Hepatocyte (in vitro differentiated cells): ENCODE measurements at places on chromosomes 16 and 17. TPM values are rescaled to one million over a fixed set of nuclear protein-coding genes. Genes with fewer than 3 reads are reported as not detected.

GRCh38 chr16:10086620-10087019 lies 95.6 kb downstream of the GRIN2A start:
- H3K4me3 ChIP-seq: no peak overlapping the region
- DNase-seq: no peak
- no peaks in the 10 kb centered on the region for H3K36me3 ChIP-seq
- H3K27ac ChIP-seq: no peak overlapping the region
- no peaks in the 10 kb centered on the region for H3K4me1 ChIP-seq

- H3K4me3 ChIP-seq: peak overlapping the region; percentile 95
- peak; percentile 38 for DNase-seq
- H3K4me1 ChIP-seq: peaks cover 8% of the 10 kb centered on the region
- H3K36me3 ChIP-seq: no peaks in the 10 kb centered on the region
- peak overlapping the region; percentile 58 for H3K27ac ChIP-seq
Observed at GRCh38 chr16:50025537-50025931, 509 bp downstream of the CNEP1R1 start.

DNA sequence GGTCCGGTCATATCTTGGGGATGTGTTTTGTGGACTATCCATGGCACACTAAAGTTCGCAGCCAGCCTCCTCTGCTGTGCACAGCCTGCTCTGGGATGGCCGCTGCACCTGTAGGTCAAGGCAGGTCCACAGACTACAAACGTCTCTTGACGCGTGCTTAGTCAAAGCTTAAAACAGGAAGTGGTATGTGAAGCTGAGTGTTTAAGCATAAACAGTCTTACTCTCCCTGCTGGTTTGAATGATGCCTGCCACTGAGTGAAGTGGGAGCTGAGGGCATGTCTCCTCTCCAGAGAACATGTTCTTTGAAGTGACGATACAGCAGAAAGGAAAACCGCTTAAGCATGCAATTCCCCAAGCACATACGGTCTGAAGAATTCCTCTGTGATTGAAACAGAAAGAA lies 365.6 kb downstream of the SLC39A11 start:
- no peaks in the 10 kb centered on the region for H3K27me3 ChIP-seq
- no peak overlapping the region for H3K4me3 ChIP-seq
- H3K36me3 ChIP-seq: no peaks in the 10 kb centered on the region
- H3K27ac ChIP-seq: no peak overlapping the region

DNA sequence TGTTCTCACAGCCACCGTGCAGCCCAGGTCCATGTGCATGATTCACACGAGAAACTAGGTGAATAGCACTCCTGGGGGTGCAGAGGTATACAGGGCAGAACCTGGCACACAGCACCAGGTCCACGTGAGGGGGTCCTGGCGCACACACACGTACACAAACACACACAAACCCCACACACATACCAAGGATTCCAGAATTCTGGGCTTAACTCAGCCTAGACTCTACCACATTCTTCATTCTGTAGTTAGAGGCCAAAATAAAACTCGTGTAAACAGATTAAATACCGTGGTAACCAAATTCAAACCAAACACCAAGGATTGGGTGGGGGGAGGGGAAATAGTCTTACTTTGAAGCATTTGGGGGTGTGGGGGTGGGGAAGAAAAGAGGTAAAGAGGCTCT lies 58.5 kb downstream of the XYLT1 start:
- no peaks in the 10 kb centered on the region for H3K36me3 ChIP-seq
- DNase-seq: no peak
- H3K27ac ChIP-seq: no peak overlapping the region
- H3K4me3 ChIP-seq: no peak overlapping the region
- peaks cover 9% of the 10 kb centered on the region for H3K4me1 ChIP-seq
- H3K27me3 ChIP-seq: no peaks in the 10 kb centered on the region

CTU2 gene
- 5.9 and 8.9 TPM in 2 replicates for total RNA-seq

FASN gene
- 67.2 and 118 TPM in 2 replicates for total RNA-seq

- peaks cover 8% of the 10 kb centered on the region for H3K4me1 ChIP-seq
- H3K4me3 ChIP-seq: no peak overlapping the region
Observed at GRCh38 chr17:46195939-46196716, 2.9 kb upstream of the KANSL1 start.

DNA sequence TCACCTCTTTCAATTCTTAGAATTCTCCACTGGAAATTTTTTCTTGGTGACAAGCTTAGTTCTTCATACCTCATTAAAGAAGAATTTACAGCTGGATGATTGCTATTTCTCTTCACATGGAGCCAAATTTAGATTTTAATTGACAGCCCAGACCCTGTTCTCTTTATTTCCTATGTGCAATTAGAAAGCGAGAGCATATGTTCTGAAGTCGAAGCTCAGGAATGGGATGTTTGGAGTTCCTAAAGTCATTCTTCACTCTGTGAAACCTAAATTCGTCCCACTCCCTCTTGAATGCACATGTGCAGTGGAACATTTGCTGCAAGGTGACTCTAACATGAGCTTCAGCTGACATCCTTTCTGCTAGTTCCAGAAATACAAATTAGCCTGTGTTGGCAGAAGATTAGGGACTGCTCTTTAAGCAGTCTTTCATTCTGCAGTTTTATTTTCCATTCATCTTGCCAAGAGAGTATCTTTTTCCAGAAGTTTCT lies 129.3 kb upstream of the KCNJ16 start:
- no peak overlapping the region for H3K4me3 ChIP-seq
- H3K27me3 ChIP-seq: no peaks in the 10 kb centered on the region
- H3K4me1 ChIP-seq: peaks cover 3% of the 10 kb centered on the region
- H3K36me3 ChIP-seq: no peaks in the 10 kb centered on the region
- no peak overlapping the region for H3K27ac ChIP-seq

DNA sequence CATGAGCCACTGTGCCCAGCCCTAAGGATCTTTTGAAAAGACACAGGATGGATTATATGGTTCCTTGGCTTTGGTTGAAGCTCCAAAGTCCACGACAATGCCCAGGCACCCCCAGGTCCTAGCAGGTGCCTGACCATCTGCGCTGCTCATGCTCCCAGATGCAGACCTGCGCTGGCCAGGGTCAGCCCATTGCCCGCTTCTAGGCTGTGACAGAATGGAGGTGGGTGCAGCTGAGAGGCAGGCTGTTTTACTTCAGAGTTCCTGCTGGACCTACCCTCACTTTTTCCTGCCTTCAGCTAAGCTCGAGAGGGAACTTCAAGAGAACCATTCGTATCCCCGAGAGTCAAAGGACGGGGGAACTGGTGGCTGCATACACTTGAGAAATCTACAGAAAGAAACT lies 60.5 kb downstream of the AMFR start:
- DNase-seq: no peak
- peaks cover 3% of the 10 kb centered on the region for H3K36me3 ChIP-seq
- H3K4me1 ChIP-seq: peaks cover 1% of the 10 kb centered on the region
- H3K27me3 ChIP-seq: no peaks in the 10 kb centered on the region
- no peak overlapping the region for H3K27ac ChIP-seq
- H3K4me3 ChIP-seq: no peak overlapping the region

TNK1 gene
- total RNA-seq: 8.4 and 11.4 TPM in 2 replicates

GRCh38 chr16:27328937-27329336 lies 15.2 kb downstream of the IL4R start:
- H3K27me3 ChIP-seq: no peaks in the 10 kb centered on the region
- peak overlapping the region; percentile 63 for H3K27ac ChIP-seq
- no peak overlapping the region for H3K4me3 ChIP-seq
- DNase-seq: no peak

CBX2 gene
- 11.8 and 16.3 TPM in 2 replicates for total RNA-seq

- H3K4me3 ChIP-seq: peak overlapping the region; percentile 33
- H3K4me1 ChIP-seq: peaks cover 4% of the 10 kb centered on the region
- peak overlapping the region; percentile 86 for H3K27ac ChIP-seq
- DNase-seq: peak; percentile 90
Observed at GRCh38 chr16:3149630-3150345, 15.0 kb downstream of the ZNF213 start.

DNA sequence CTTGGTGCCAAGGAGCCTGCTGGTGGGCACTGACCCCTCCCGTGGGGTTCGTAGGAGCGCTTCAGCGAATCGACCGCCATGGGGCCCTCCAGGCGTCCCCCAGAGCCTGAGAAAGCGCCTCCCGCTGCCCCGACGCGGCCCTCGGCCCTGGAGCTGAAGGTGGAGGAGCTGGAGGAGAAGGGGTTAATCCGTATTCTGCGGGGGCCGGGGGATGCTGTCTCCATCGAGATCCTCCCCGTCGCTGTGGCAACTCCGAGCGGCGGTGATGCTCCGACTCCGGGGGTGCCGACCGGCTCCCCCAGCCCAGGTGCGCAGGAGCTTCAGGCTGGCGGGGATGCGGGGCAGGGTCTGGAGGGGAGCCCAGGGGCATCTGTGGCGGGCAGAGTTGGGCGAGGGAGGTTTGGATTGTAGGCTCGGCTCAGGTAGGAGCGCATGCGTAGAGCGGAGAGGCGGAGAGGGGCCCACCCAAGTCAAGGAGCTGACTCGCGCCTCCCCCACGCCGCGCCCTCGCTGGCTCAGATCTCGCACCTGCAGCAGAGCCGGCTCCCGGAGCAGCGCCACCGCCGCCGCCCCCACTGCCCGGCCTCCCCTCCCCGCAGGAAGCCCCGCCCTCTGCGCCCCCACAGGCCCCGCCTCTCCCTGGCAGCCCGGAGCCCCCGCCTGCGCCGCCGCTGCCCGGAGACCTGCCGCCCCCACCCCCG lies 19.8 kb downstream of the FMNL1 start:
- peak; percentile 81 for DNase-seq
- H3K4me3 ChIP-seq: peak overlapping the region; percentile 58
- peaks cover 22% of the 10 kb centered on the region for H3K27me3 ChIP-seq
- H3K4me1 ChIP-seq: peaks cover 11% of the 10 kb centered on the region
- H3K36me3 ChIP-seq: no peaks in the 10 kb centered on the region

DNA sequence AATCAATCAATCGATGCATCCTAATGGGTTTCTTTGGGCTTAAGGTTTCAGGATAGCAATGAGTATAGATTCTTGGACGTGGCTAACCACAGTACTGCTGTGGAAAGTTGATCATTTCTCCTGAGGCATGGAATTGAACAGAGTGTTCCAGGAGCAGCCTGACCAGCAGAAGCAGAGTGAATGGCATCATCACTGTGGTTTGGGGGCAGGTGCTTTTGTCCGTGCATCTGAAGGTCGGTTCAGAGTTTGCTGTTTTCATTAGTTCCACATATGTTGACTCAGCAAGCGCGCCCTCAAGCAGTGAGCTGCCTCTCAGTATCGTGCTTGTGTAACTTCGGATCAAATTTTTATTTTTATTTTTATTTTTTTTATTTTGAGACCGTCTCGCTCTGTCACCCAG lies 24.9 kb downstream of the KIAA0513 start:
- DNase-seq: no peak
- peaks cover 37% of the 10 kb centered on the region for H3K4me1 ChIP-seq
- H3K27ac ChIP-seq: no peak overlapping the region
- no peaks in the 10 kb centered on the region for H3K27me3 ChIP-seq
- H3K36me3 ChIP-seq: no peaks in the 10 kb centered on the region
- H3K4me3 ChIP-seq: no peak overlapping the region

DNA sequence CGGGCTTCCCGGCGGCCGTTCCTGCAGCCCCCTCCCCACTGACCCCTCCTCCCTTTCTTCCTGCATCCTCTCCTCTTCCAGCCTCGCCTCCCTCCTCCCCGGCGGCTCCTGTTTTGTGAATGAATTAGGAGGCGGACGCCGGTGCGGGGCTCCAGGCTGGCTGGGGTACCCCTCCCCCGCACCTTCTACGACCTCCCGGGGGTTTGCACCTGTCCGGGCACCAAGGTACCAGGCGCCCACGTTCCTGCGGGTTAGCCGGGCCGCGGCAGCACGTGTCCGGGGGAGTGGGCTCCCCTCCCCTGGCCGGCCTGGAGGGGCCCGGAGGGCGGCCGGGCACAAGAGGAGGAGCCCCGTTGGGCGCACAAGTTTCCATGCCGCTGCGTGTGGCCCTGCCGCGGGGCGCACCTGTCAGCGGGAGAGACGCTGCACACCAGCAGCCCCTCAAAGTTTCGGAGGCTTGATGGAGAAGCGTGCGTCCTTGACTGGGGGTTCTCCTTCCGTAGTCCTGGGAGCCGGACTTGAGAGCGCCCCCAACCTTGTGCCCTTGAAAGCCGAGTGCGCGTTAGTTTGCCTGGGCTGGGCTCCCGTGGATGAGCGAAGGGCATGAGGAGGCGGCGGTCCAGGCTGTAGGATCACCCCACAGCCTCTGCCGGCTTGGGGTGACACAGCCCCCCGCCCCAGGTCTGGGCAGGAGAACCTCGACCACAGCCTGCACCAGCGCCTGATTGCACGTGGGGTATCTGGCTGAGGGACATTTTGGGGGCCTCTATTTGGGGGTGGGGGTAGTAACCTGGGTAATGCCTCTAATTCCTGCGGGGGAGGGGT lies 1.2 kb downstream of the HAS3 start:
- no peak for DNase-seq
- H3K27me3 ChIP-seq: peaks cover 31% of the 10 kb centered on the region
- peak overlapping the region; percentile 39 for H3K4me3 ChIP-seq
- H3K27ac ChIP-seq: no peak overlapping the region
- peaks cover 25% of the 10 kb centered on the region for H3K4me1 ChIP-seq
- no peaks in the 10 kb centered on the region for H3K36me3 ChIP-seq

METTL2A gene
- total RNA-seq: 13.1 and 18.1 TPM in 2 replicates

GAS2L2 gene
- not detected in 2 replicates for total RNA-seq

GRCh38 chr16:57277586-57277985 lies 6.9 kb downstream of the PLLP start:
- no peak for DNase-seq
- no peak overlapping the region for H3K4me3 ChIP-seq
- H3K4me1 ChIP-seq: peaks cover 28% of the 10 kb centered on the region
- H3K36me3 ChIP-seq: no peaks in the 10 kb centered on the region

DNA sequence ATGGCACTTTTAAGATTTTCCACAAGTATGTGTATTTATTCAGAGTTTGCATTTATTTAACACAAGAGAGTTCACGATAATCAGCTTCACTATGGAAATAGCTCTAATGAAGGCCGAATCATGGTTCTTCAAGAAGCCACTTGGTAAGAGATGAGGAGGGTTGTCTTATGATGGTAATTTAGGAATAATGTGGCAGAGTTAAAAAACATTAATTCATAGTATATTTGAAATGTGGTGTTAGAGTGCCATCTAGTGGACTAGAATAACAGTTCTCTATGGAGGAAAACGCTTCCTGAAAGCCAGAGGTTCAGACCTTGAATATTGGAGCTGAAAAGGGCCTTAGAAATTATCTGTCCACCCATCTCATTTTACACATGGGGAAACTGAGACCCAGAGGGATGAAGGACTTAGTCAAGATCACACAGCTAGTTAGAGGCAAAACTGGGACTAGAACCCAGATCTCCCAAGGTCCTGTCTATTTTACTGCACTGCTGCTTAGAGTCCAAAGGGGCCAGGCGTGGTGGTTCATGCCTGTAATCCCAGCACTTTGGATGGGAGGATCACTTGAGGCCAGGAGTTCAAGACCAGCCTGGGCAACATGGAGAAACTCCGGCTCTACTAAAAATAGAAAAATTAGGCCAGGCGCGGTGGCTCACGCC lies 33.8 kb upstream of the KPNB1 start:
- H3K4me3 ChIP-seq: no peak overlapping the region
- peaks cover 16% of the 10 kb centered on the region for H3K4me1 ChIP-seq
- peak; percentile 71 for DNase-seq

TEX19 gene
- total RNA-seq: not detected in 2 replicates

GRCh38 chr16:4826526-4826925 lies 20.6 kb downstream of the GLYR1 start:
- H3K27ac ChIP-seq: no peak overlapping the region
- DNase-seq: no peak
- no peaks in the 10 kb centered on the region for H3K4me1 ChIP-seq

DNA sequence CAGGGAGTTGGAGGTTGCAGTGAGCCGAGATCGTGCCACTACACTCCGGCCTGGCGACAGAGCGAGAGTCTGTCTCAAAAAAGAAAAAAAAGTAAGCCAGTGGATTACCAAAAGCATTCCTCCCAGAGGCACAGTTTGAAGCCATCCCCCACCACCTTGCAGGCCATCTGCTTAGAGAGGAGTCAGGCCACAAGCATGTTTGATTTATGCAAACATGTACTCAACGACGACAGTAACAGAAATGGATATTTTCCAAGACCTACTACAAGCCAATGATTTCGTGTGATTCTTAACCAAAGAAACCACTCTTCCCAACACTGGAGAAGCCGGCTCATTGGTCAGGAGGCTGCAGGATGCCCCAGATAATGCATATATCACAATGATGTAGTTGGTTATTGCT lies 34.8 kb downstream of the MYH13 start:
- H3K27ac ChIP-seq: no peak overlapping the region
- no peaks in the 10 kb centered on the region for H3K4me1 ChIP-seq
- H3K27me3 ChIP-seq: no peaks in the 10 kb centered on the region
